H7 (cell line): ENCODE measurements at places on chromosomes 4 and X.

- DNase-seq, result no peak
Observed at GRCh38 chr4:2042947-2043395, 16.2 kb upstream of the NAT8L start.

- DNase-seq, result peak; percentile 98
Observed at GRCh38 chr4:1410491-1411325, 4.5 kb upstream of the NKX1-1 start.

GRCh38 chrX:2462780-2463179 lies 38.0 kb downstream of the DHRSX start:
- DNase-seq, result no peak

DNA sequence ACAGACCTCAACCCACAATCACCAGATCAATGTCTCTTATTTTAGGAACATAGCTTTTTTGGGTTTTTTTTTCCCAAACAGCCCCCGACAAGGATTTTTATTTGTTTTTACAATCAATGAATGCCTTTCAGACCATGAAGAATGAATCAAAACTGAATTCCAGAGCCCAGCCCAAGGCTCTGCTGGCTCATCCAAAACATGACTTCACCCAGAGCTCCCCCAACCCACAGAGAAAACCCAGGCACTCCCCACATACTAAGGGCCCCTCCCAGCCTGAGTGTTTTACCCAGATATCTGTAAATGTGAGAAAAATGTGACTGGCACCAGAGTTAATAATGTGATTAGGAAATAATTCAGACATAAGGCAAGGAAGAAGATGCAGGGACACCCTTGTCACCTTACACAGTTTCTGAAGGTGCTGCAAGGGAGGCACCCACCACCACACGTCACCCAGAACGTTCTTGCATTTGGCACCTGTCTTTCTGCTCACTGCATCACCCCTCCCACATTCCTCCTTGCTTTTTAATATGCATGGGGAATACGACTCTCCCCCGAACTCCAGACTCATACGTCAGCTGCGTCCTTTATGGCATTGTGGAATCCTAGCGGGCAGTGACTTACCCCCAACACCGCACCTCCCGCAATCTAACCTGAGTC lies 47.8 kb upstream of the C4orf50 start:
- DNase-seq, result no peak

- no peak for DNase-seq
Observed at GRCh38 chr4:107213410-107213809, 177.3 kb upstream of the DKK2 start.

DNA sequence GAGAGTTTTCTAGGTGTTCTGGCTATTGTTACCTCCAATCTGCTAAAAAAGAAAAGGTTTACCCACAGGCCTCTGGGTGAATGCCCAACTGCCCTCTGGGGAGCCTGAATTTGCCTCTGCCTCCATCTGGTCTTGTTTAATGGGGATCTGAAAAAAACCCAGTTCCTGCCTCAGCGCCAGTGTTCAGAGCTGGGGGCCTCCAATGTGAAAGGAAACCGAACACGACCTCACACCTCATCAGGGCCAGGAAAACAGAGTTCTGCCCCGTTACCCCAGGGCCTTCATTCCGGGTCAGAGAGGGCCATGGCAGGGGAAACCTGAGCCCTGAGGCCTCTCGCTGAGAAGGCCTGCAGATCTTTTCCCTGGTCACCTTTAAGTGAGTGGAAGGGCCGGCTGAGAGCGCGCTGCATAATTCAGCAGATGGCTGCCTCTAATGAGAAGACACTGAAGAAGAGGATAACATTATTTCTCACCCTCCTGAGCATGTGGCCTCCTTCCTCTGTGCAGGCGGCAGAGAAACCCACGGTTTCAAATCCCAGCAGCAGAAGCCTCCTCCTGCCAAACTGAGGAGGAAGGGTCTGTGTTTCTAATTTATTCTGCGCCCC lies 6.8 kb downstream of the SEPTIN6 start:
- no peak for DNase-seq

- no peak for DNase-seq
Observed at GRCh38 chrX:16843208-16843909, 26.8 kb downstream of the RBBP7 start.

DNA sequence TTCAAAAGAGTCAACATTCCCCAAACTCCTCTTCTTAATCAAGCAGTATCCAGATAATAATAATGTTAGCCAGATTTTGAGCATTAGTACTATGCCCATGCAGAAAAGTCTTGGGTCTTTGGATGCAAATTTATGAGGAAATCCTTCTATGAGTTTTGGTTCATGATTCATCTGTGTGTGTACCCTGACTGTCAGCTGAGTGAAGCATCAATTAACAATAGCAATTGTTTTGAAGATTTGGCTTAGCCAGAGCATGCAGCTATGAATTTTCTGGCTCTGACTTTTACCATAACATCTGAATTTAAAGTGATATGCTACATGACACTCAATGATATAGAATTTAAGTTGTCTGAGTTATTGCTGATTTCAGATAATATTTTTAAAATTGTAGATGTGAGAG lies 145.8 kb downstream of the KLHL4 start:
- DNase-seq, result no peak

GRCh38 chr4:157838366-157838765 lies 334.5 kb downstream of the GASK1B start:
- no peak for DNase-seq

DNA sequence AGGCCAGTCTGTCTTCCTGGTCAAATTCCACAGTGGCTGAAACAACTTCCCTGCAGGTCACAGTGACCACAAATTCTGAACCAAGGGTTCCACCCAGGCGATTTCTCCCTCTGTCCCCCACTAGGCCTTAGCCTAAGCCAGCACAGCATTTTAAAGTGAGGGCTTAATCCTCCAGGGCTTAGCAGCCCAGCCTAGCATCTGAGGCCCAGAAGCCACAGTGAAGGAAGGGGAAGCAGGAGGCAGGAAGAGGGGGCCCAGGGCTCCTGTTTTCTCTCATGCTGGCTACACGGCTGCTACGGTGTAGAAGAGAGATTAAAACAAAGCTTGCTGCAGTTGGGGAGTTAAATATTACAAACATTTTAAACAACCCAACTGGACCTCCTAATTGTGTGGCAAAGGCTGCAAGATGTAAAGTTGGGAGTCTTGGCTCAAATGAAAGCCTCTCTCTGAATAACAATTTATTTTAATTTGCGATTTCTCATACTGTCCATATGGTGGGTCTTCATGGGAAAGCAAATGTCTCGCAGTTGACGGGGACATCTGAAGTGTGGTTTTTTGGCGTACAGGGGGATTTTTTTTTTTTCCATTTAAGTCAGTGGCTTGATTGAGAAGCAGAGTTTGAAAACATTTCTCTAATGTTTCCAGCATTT lies 170.8 kb upstream of the RAI2 start:
- DNase-seq, result no peak

- no peak for DNase-seq
Observed at GRCh38 chr4:121665371-121665770, 31.4 kb downstream of the ANXA5 start.

DNA sequence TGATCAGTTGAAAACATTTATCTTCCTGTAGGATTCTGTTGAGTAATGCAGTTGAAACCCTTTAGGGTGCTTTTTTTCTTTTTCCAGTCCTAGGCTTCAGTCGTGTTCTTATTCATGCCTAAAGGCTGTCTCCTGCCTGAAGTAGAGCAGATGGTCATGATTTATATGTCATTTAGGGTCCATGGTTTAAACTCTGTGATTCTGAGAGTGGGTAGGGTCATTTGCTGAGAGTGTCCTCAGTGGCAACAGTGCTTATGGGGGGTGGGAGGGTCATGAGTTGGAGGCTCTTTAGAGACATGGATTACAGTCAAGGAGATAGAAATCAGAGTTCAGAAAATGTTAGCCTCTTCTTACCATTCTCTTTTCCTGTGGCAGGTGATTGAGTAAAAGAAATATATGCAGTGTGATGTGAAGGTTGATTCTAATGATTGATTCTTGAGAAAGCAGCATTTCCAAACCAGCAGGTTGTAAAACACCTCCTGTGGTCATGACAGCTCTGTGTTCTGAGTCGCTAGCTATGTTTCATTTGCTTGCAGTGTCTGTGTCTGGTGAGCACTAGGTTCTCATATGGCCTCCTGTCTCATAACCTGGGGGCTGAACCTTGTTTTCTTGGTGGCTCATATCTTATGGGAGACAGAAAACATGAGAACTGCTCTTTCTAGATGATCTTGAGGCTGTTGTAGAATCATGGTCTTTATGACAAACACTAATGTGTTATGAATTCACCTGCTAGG lies 60.4 kb downstream of the JADE1 start:
- no peak for DNase-seq

DNA sequence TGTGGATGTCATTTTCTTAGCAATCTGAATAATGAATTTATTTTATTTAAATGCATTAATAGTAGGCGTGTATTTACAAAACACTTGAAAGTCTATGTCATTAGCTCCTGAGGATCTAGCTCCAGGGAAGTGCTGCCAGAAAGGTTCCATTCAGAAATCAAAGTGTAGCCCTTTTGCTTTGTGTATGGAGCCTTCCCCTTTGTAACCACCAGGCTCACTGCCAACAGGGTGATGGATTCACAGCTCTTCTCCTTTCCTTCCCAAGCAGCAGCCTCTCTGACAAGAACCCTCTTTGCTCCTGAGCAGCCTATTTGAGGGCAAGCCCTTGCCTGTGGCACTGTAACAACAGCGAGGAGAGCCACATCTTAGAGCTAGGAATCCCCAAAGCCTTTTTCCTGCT lies 286.0 kb upstream of the RASGEF1B start:
- peak; percentile 4 for DNase-seq
